Activated CD8-positive, alpha-beta T cell treated with anti-CD3 and anti-CD28 coated beads, Interleukin-2, amount 10 ng/mL, durations not matched to agents 7 days and 5 days (primary cell): ENCODE measurements at places on chromosomes 6 and 20. TPM values are rescaled to one million over a fixed set of nuclear protein-coding genes. Genes with fewer than 3 reads are reported as not detected.

RAET1E gene
- total RNA-seq = not detected

SERPINB1 gene
- total RNA-seq = 55.1 TPM

FAM110A gene
- 36.3 TPM for total RNA-seq

DNA sequence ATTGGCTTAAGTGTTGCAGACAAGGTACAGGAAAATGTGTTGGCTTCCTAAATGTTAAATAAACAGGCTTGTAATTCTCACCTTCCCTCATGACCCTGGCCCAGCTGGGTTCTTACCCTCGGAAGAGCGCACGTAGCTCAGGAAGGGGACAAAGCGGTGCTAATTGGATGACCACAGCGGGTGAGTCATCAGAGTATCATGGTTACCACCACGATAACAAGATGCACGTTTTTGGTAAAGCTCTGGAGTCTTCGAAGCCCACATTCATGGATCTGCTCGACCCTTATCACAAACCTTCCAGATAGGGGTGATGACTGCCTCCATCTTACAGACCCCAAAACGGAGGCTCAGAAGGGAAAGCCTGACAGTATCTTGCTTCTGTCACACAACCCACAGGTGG is 32.8 kb downstream of the APCDD1L start:
- no peak for DNase-seq

DNA sequence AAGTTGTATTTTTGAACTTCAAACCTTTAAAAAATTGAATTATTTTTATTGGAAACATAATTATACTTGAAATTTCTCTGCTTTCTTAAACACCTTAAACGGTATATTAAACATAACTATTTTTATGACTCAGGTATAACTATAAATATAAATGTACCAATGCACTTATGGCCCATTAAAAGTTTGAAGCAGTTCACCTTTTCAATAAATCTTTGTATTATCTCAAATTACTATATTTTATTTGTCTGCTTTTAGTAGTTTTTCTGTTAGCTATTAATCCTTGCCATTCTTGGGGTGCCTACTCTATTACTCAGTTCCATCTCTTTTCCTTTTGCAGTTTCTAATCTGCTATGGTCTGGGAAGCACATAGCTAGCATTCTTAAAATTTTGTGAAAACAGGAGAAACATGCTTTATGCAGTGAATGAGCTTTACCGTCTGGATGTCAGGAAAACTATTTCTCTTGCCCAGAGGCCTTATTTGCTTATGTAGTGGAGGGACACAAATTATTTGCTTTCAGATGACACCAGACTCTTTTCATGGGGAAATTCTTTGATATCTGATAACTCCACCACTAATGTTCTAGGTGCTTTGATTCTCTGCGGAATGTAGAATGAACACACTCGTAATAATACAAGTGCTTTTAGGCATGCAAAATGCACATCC is 378.9 kb upstream of the CITED2 start:
- DNase-seq = no peak

DNA sequence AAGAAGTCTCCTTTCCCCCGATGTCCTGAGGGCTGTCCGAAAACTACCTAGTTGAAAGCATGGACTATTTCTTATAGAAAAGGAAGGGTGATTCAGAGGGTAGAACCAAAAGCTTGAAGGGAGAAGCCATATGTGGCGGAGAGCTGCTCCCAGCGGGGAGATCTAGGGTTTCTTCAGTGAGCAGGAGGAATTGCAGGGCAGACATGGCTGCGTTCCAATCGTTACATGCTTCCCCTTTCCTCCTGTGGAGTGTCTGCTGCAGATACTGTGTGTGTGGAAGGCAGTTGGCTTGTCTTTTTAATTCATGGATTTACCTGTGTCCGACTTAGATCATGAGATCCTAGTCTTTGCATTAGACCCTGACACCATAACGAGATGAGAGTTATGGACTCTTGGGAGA is 799.5 kb downstream of the QKI start:
- DNase-seq = no peak

DNA sequence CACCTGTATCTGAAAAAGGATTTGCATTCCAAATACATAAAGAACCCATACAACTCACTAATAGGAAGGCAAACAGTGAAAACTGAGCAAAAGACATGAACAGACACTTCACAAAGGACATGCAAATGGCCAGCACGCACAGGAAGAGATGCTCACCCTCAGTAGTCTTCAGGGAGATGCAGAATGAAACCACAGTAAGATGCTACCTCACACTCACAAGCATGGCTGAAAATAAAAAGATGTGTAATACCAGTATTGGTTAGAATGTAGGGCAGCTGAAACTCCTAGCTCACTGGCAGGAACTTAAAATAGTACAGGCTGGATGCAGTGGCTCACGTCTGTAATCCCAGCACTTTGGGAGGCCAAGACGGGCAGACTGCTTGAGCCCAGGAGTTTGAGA is 64.6 kb downstream of the SNX5 start:
- DNase-seq = no peak
